ENCODE measurements at places on chromosomes 1 and 21.

GRCh38 chr1:219128957-219129356, 44.7 kb upstream of the LYPLAL1 start:
- DNase-seq = peak; percentile 50

DNA sequence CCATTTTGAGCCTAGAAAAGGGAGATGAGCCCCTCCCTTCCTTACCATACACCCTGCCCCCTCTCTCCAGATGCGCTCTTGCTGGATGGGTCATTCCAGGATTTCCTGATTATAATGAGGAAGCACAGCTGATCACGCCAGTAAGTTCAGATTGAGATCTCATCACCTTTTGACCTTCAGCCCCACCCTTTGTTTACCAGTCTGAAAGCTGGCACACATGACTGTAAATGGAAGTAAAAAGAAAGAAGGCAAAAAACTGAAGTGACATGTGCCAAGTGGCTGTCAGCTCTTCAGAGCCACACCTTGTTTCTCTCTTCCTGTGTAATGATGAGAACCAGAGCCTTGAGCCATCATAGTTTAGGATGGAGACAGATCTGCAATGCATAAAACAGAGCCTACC, 27.9 kb downstream of the S1PR1 start:
- DNase-seq = peak; percentile 22

DNA sequence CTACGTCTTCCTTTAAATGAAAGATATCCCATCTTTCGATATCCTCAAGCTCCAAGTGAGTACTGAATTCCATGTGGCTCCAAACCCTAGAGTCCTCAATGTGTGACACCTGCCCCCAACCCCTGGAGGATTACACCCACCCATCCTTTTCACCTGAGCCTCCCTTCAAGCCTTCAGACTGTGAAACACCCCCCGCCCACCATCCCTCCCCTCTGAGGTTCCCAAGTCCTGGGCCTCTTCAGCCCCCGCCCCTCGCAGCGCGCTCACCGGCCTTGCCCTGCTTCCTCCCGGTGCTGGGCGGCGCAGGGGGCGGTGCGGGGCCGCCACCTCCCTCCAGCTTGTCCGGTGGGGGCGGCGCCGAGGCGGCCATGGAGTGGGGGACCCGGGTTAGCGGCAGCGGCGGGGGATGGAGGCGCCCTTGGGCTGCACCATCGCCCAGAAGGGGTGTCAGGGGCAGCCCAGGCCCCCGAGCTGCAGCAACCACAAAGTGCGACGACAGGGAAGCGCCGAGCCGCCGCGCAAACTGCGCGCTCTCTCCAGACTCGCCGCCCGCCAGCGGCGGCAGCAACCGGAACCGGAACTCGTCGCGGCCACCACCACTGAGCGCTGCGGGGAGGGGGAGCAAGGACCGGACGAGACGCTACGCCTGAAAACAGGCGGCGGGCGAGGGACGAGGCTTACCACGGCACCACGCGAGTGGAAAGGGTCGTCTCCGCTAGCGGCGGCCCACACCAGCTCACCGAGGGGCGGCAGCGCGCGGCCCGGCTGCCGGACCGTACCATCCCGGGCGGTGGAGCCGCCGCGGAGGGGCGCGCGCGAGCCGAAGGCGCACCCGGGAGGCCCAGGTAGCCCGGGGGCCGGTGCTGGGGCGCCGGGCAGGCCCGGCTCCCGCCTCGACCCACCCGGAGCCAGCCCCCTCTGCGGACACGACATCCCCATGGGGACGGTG, at the start of gene PYGO2:
TSS of gene PYGO2 (minus strand) at position 576 of the 949 bp plus-strand sequence. CDS start at position 370, 206 bp downstream.
- peak; percentile 50 for DNase-seq

DNA sequence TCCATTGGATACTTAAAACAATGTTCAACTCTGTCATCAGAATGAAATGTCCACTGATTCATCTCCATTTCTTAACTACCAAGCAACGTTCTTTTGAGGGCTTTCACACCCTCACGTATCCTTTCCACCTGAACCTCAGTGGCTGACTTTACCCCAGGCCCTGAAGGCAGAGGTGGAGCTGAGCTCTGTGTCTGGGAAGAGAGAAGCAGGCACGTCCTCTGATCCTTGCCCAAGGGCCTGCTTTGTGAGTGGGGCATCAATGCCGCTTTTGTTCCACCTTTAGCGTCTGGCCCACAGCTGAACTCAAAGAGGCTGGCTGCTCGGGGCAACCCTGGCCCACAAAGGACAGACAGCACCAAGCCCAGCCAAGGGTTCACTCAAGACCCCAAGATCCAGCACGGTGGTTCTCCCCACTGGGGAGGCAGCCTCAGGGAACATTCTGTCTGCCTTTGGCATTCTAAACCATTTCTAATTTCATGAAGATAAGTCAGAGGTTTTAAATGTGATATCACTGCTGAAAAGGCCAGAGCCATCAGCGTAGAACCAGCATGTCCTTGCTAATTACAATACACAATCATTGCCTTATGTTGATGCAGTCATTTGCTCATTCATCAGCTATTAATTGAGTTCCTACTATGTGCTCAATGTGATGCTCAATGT, 126.0 kb upstream of the UBE2U start:
- peak; percentile 84 for DNase-seq

GRCh38 chr1:84297546-84298244, 3.8 kb upstream of the SAMD13 start:
- no peak for DNase-seq

GRCh38 chr1:211932933-211933254, 102.3 kb upstream of the LPGAT1 start:
- DNase-seq = no peak

DNA sequence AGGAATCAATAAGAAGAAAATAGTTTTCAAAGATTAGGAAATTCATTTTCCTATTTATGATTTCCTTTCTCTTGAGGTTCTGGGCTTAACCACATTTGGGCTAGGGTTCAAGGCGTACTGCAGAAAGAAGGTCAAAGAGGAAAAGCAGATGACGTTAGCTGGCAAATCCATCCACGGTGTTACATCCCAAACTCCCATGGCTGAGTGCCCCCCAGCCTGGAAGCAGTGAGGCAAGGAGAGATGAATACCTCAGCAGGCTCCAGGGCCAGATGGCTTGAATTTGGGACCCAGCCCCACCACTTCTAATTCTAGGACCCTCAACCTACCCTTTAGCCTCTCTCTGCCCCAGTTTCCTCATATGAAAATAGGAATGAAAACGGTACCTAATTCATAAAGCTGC, 17.7 kb downstream of the SUSD4 start:
- no peak for DNase-seq

GRCh38 chr1:44246806-44247205, 33.5 kb downstream of the DMAP1 start:
- no peak for DNase-seq

DNA sequence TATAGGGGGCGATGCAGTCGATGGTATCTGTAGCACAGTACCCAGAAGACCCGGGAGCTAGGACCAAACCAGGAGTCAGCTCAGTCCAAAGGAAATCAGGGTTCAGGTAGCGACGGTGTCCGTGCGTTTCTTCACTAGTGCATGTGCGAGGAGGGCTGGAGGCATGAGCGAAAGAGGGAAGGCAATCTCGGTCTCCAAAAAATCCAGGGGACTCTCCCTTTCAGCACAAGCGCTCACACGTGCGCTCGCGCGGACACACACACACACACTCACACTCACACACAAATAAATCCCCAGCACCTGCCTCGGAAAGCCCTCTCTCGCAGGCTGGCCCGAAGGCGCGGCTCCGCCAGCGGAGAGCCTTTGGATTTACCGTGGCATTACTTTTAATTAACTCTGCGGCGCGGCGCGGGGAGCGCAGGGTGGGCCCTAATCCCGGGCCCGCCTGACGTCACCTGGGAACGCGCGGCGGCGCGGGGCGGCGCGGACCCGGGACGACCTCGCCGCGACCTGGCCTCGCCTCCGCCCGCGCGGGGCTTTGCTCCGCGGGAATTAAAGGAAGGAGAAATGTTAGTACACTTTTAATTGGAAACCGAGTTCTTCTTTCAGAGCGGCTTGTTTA, 121.2 kb downstream of the LMX1A start:
- DNase-seq = no peak

- DNase-seq = peak; percentile 63
Observed at GRCh38 chr1:224509907-224510306, 75.3 kb upstream of the WDR26 start.

- DNase-seq = peak; percentile 77
Observed at GRCh38 chr1:165173409-165173808, 183.1 kb downstream of the LMX1A start.

DNA sequence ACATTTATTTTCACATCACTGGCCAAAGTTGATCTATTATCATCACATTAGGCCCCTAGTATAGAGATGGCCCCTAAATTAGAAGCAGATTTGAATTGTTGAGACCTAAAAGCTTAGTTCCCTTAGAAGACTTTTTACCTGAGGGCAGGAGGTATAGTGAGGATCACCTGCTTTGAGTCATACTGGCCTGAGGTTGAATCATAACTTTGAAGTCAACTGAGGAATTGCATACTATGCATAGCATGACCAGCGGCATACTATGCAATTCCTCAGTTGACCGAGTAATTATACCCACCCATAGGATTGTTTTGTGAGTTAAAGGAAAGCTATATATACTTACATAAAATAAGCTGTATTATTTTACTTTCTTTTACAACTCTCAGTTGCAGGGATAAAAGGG, 50.3 kb upstream of the DPH5 start:
- DNase-seq = peak; percentile 79

GRCh38 chr1:201511396-201511940, 4.5 kb upstream of the CSRP1 start:
- DNase-seq = no peak

DNA sequence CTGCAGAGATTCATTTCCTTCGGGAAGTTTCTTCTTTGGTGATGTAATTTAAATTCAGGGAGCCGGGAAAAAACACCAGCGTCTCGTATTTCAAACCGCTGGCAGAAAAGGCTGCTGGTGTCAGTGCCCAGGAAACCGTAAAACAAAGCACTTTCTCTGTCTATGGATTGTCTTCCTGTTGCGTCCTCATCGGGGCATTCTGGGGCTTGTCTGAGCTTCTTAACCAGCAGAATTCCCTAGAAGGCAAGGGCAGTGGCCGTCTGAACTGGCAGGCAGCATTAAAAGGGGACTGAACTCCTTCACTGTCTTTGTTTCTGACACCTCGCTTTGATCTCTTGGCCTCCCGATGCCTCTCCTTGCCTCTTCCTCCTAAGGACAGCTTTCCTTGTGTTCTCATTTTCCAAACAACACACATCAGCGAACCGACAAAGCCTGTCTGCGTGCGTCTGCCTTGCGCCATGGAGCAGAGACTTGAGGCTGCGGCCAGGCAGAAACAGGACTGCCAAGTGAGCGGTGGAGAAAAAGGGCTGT, 391.6 kb upstream of the VAMP3 start:
- peak; percentile 84 for DNase-seq

DNA sequence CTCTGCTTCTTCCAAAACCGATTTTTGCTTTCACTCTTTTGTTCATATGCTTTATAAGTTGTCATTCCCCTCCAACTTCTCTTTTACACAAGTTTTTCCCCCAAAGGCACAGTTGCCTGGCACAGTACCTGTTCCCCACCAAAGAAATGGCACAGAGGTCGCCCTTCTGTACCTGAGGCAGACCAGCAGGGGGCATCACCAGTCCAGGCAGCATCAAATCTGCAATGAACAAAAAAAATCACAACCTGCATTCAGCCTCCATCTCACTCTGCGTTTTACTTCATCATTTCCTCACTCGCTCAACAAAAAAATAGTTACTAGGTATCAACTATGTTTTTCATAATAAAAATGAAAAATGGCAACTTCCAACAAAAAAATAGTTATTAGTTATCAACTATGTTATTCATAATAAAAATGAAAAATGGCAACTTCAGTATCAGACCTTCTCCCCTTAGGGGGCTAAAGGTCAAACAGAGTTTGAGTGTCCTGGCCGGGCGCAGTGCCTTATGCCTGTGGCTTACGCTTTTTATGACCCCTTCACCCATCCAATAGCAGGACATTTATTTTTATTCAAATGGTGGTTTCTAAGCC, 4.1 kb downstream of the EIF2D start:
- peak; percentile 42 for DNase-seq

DNA sequence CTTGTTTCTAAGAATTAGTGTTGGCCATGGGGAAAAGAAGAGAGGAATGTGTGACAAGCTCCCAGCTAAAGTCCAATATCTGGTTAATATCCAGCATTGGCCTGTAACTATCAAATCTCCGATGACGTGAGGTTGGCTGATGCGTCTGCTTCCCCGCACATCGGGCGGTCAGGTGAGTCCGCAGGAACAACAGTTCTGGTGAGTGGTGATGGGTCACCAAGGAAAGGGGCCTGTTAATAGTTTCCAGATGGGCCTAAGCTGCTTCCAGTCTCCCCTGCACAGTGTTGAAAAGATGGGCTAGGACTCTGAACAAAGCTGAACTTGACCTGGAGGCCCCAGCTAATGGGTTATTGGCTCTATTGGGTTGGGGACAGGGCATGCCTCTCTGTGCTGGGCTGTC, 193.1 kb upstream of the EDN2 start:
- no peak for DNase-seq

DNA sequence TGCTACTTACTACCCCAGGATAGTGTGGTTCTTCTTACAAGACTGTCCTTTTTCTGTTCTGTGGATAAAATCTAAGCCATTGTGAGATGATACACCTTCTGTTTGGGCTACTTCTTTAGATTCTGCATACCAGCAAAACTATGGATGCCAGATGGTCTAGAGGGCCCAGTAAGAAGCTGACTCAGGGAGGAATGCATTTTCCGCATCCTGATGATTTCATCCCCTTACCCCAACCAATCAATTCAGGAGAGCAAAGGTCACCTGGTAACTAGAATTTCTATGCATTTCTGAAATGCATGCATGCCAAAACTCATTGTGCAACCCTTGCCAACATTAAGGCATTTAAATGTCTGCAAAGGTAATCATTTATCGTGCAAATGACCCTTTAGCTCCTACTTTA, 285.7 kb upstream of the ZP4 start:
- no peak for DNase-seq
